ENCODE measurements at places on chromosomes 13 and 19. TPM values are rescaled to one million over a fixed set of nuclear protein-coding genes. Genes with fewer than 3 reads are reported as not detected.

DNA sequence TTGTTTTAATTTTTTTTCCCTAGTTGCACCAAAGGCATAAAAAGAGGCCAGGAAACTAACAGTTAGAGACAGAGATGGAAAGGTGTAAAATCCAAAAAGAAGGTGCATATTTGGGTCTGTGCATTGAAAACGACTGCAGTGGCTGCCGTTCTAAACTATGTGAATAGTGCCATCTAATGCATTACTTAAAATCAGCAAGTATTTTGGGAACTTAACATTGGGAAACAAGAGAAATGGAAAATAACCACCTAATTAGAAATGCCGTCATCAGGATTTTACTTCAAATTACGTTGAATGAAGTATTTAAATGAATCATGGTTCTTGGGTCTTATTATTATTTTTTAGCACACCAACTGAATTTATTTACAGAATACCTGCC, 189.5 kb upstream of the MIR17HG start:
- DNase-seq = no peak

GRCh38 chr13:33183431-33184111, 102.0 kb downstream of the STARD13 start:
- DNase-seq = no peak

DNA sequence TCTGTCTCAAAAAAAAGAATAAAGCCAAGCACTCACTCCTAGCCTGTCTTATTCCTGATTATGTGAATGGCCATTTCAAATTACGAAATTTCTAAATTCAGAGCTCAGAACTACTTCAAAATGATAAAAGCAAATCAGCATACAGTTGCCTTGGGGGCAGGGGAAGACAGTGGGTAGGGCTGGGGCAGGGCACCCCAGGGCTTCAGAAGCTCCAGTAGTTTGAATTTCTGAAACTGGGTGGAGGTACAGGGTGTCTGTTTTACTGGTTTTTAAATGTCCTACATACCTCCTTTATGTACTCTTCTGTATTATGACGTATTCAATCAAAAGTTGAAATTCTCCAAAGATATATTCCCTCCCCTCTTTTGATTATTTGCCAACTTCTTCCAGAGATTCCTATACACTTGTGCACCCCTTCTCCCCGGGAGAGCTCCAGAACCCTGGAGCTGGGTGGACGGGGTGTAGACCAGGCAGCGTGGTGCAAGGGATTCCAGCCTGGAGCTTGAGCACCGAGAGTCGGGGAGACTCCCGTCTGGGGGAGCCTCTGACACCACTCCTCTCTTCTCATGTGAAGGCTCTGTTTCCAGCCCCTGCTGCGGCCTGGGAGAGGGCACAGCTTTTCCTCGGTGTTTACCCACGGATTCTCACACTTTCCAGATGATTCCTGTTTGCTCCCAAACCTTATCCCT, 84.7 kb upstream of the GPR183 start:
- no peak for DNase-seq

GRCh38 chr13:76822698-76823267, 63.4 kb downstream of the KCTD12 start:
- DNase-seq = no peak

Gene TIMM29
- 20.0 TPM for total RNA-seq

DNA sequence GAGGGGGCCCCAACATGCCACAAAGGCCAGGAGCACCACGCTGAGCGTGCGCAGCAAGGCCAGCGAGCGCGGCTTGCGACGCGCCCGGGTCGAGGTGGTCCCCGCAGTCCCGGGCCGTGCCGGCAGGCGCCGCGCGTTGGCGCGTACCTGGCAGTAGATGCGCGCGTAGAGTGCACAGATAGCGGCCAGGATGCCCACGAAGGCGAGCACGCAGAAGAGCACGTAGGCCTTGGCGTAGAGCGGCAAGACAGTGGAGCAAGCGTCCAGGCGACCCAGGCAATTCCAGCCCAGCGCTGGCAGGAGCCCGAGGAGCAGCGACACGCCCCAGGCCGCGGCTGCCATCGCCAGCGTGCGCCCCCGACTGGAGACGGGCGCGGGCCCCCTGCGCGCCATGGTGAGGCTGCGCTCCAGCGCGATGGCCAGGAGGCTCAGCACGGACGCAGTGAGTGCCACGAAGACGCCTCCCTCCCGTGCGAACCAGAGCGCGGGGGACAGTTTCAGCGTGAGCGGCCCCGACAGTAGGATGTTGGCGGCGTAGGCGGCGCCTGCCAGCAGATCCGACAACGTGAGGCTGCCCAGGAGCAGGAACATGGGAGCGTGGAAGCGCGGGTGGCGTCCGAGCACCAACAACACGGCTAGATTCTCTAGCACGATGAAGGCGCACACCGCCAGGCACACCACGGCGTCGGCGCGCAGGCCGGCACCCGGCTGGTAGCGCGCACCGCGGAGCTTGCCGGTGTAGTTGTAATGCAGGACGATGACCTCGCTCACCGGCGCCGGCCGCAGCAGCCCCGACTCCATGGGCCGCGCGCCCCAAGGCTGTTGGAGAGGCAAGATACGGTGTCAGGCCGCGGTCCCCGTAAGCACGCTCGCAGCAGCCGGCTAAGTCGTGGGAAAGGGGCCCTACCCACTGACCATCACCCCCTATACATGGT, 2.8 kb downstream of the S1PR5 start:
- DNase-seq = peak; percentile 89

GRCh38 chr19:46995492-46995891, 24.1 kb upstream of the NPAS1 start:
- DNase-seq = peak; percentile 32

Gene PRR12
- total RNA-seq = 67.6 TPM

GRCh38 chr13:24866488-24866887, 102.5 kb downstream of the RNF17 start:
- DNase-seq = no peak

GRCh38 chr13:33180122-33180804, 105.3 kb downstream of the STARD13 start:
- no peak for DNase-seq

DNA sequence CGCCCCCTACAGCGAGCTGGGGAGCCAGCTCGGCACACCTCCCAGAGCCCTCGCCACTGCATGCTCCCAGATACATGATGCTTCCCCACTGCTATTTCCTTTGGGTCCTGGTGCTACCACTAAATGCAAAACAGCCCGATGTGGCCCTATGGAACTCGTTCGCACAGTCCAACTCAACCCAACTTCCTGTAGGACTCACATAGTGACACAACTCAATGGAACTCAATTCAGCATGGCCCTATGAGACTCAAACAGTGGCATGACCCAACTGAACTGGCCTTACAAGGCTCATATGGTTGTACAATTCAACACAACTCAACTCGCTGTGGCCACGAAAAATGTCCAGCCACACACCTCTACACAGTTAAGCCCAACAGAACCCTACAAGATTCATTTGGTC, 3.5 kb downstream of the KCNA7 start:
- DNase-seq = no peak

Gene SSC5D
- 1.4 TPM for total RNA-seq

Gene FCGBP
- total RNA-seq = 0.23 TPM
